SJSA1 (cell line): ENCODE measurements at places on chromosomes 6 and 20. TPM values are rescaled to one million over a fixed set of nuclear protein-coding genes. Genes with fewer than 3 reads are reported as not detected.

GRCh38 chr6:33634161-33634727 lies 13.1 kb downstream of the ITPR3 start:
- no peak for DNase-seq

- no peak for DNase-seq
Observed at GRCh38 chr6:31541059-31541657, 645 bp downstream of the DDX39B start.

Gene MAP3K7
- total RNA-seq: 40.9 and 43.2 TPM in 2 replicates

- no peak for DNase-seq
Observed at GRCh38 chr20:11027224-11027623, 353.4 kb upstream of the JAG1 start.

Gene DDX27
- total RNA-seq: 36.5 and 43.7 TPM in 2 replicates

Gene WFDC2
- total RNA-seq: not detected in 2 replicates

- no peak for DNase-seq
Observed at GRCh38 chr6:136521427-136521826, 28.8 kb downstream of the MAP7 start.

Gene KCNK16
- not detected in 2 replicates for total RNA-seq

Gene MYL9
- total RNA-seq: 213 and 260 TPM in 2 replicates

Gene PLN
- not detected in 2 replicates for total RNA-seq

Gene NKAPL
- not detected in 2 replicates for total RNA-seq

GRCh38 chr6:89212472-89212871 lies 4.7 kb downstream of the GABRR1 start:
- DNase-seq: no peak

Gene BTNL2
- total RNA-seq: not detected in 2 replicates

GRCh38 chr6:139029470-139030227 lies 1.1 kb downstream of the ABRACL start:
- no peak for DNase-seq

Gene RIMS1
- 0.08 TPM in 1 of 2 replicates, not detected in the other for total RNA-seq

Gene ADAT2
- total RNA-seq: 3.1 and 5.5 TPM in 2 replicates

GRCh38 chr6:2729921-2730320 lies 20.8 kb downstream of the MYLK4 start:
- DNase-seq: no peak

Gene DACT2
- not detected in 2 replicates for total RNA-seq

GRCh38 chr6:165899611-165900010 lies 236.6 kb upstream of the PDE10A start:
- DNase-seq: no peak

DNA sequence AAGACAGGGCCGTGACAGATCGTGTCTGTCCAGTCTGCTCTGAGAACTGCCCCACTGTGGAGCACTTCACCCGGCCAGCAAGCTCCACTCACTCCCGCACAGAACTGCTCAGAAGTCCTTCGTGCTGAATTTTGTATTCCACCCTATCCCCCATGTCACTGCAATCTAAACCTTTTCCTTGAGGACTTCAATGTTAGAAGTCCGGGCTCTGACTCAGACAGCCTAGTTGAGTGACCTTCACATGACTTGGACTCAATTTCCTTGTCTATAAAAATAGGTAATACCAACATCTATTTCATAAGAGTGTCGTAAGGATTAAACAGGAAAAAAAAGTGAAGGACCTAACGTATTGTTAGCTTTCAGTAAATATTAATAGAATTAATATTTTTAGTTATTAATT lies 161.6 kb downstream of the QRSL1 start:
- no peak for DNase-seq

DNA sequence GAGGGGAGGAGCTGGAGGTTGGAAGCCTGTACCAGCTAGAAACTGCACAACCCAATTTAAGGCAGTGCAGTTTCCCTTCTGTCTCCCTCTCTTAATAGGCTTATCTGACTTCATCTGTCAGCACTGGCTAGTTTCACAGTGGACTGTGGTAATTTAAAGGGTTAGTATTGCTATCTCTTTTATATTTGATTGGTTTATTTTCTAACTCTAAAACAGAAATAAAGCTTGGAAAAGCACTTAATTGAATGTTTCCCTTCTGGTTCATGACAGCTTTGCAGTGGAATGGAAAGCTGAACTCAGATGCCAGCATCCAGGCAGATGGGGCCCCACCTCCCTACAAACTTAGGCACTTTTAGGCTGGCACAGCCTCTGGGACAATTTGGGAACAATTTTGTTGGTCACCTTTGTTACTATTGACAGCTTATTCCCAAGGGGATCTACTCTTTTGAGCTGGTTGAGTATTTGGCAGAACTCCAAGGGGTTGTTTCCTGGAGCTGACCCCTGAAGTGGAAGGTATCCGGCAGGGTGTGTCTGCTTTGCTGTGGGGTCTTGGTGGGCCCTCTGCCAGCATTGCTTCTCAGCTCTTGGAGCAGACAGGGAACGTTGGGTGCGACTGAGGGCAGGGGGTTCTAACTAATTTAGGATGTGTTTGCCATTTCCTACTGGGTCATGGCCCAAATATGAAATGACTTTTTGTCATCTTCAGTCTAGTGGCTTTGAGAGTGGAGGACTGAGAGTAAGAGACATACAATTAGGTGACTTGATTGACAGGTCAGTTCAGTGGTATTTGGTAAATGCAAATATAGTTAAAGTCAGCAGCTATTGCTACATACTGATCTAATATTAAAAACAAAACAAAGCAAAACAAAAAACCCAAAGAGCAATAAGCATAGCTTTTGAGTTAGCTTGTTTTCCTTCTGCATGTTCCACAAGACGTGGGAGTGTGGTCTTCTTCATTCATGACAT lies 9.3 kb downstream of the SH3BGRL2 start:
- no peak for DNase-seq

DNA sequence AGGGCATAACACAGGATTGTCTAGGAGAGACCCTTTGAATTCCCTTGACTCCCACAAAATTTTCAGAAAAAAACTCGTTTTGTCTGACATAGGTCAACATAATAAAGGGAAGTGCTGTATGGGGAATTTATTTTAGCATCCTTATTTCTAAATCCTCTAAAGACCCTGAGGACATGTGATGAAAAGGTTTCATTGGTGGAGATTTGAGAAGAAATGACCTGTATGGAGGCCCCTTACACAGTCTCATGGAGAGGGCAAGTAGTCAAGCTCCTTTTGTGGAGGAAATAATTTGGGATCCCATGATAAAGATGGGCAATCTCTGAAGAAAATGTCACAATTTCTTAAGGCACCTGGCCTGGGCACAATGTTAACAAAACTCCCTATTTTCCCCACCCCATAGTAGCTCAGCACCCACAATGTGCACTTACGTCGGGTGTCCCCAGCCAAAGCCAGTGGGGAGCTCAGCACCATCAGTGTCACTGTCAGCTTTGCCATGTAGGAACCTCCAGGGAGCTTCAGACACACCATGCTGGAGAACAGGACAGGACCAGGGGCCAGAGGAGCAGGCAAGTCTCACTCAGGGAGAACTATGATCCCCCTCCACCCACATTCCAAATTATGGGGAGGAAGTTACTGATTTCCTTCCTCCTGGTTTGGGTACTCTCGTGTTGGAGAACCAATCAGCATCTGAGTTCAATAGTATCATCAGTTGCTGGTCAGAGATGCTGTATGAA lies at the start of gene HLA-DRB5:
HLA-DRB5 (minus strand) TSS at position 591 of the 734 bp plus-strand sequence; CDS start at position 528, 63 bp downstream.
- DNase-seq: no peak

Gene TXLNB
- not detected in 2 replicates for total RNA-seq

Gene ELOVL4
- total RNA-seq: 1.2 and 1.3 TPM in 2 replicates

GRCh38 chr6:150392452-150393220 lies 23.8 kb downstream of the IYD start:
- no peak for DNase-seq

Gene GMDS
- 7.9 and 42.1 TPM in 2 replicates for total RNA-seq

Gene GNL1
- total RNA-seq: 20.9 and 49.5 TPM in 2 replicates

Gene C6orf58
- total RNA-seq: not detected in 2 replicates

DNA sequence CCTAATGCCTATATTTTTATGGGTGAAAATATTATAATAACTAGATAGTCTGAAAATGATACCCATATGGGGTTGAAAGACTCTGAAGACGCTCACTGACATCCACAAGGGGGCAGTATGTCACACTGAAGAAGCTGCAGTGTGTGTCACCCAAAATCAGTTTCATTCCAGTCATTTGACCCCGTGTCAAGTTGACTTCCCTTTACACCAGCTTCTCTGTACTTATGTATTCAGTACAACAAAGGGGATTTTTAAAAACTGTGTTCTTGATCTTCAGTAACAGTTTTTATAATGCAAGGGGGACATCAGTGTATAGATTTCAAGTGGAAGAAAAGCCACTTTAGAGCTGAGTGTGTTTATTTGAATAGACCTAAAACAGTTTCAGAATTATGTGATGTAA lies 19.3 kb downstream of the FAXC start:
- peak; percentile 40 for DNase-seq

Gene MYLIP
- 8.0 and 11.0 TPM in 2 replicates for total RNA-seq
